ENCODE measurements at places on chromosomes 3 and 15. TPM values are rescaled to one million over a fixed set of nuclear protein-coding genes. Genes with fewer than 3 reads are reported as not detected.

Gene WDR93
- 0.33 TPM for polyA plus RNA-seq

Gene ADIPOQ
- not detected for polyA plus RNA-seq

Gene PLA2G4B
- 7.5 TPM for polyA plus RNA-seq

Gene MED12L
- polyA plus RNA-seq, result 8.9 TPM

Gene CYP1A1
- polyA plus RNA-seq, result not detected

Gene IL17RD
- 23.3 TPM for polyA plus RNA-seq

Gene PTX3
- 15.4 TPM for polyA plus RNA-seq

Gene TMEM42
- 13.2 TPM for polyA plus RNA-seq

Gene GOLGA8K
- 0.62 TPM for polyA plus RNA-seq

Gene LRRC2
- polyA plus RNA-seq, result 2.2 TPM

Gene STAC
- not detected for polyA plus RNA-seq

Gene LRTM1
- 133 TPM for polyA plus RNA-seq

Gene SLC24A5
- polyA plus RNA-seq, result not detected

Gene TFDP2
- 37.9 TPM for polyA plus RNA-seq

Gene OR5K2
- not detected for polyA plus RNA-seq

Gene NR2E3
- 1.9 TPM for polyA plus RNA-seq

Gene SYNPR
- polyA plus RNA-seq, result not detected

Gene VGLL3
- 36.0 TPM for polyA plus RNA-seq

Gene GUCA1C
- polyA plus RNA-seq, result not detected

Gene PFN2
- polyA plus RNA-seq, result 277 TPM

Gene SLC28A2
- 0.19 TPM for polyA plus RNA-seq

Gene NPAP1
- polyA plus RNA-seq, result 0.09 TPM

Gene CPN2
- not detected for polyA plus RNA-seq

Gene ATP8B4
- 4.6 TPM for polyA plus RNA-seq

Gene COL8A1
- 0.53 TPM for polyA plus RNA-seq

Gene TBC1D21
- polyA plus RNA-seq, result not detected

Gene AGBL1
- polyA plus RNA-seq, result 30.7 TPM

Gene ADGRG7
- 6.7 TPM for polyA plus RNA-seq

Gene NME9
- 1.5 TPM for polyA plus RNA-seq

Gene CORO2B
- polyA plus RNA-seq, result 10.6 TPM

Gene MME
- polyA plus RNA-seq, result 18.0 TPM

Gene TGM4
- 0.18 TPM for polyA plus RNA-seq

Gene GASK1A
- polyA plus RNA-seq, result 4.9 TPM

Gene IL5RA
- polyA plus RNA-seq, result 0.09 TPM

Gene LXN
- 20.9 TPM for polyA plus RNA-seq

Gene FBXO40
- not detected for polyA plus RNA-seq

Gene SOX14
- polyA plus RNA-seq, result not detected

Gene ASB14
- polyA plus RNA-seq, result not detected

Gene ACTC1
- polyA plus RNA-seq, result 8,608 TPM

Gene CHRFAM7A
- not detected for polyA plus RNA-seq

Gene SMCO1
- polyA plus RNA-seq, result 0.79 TPM

Gene ATR
- polyA plus RNA-seq, result not detected

Measured in muscle of arm (tissue), 14 donors.